Activated T-cell treated with anti-CD3 and anti-CD28 coated beads for 1 hour (primary cell): ENCODE measurements at places on chromosomes 2 and 18.
A peak's percentile ranks its signal among the peaks of the same experiment; 100 is the strongest.

- no peak for DNase-seq
These were observed 11.6 kb upstream of the MRPL19 start for GRCh38 chr2:75634945-75635344.

DNA sequence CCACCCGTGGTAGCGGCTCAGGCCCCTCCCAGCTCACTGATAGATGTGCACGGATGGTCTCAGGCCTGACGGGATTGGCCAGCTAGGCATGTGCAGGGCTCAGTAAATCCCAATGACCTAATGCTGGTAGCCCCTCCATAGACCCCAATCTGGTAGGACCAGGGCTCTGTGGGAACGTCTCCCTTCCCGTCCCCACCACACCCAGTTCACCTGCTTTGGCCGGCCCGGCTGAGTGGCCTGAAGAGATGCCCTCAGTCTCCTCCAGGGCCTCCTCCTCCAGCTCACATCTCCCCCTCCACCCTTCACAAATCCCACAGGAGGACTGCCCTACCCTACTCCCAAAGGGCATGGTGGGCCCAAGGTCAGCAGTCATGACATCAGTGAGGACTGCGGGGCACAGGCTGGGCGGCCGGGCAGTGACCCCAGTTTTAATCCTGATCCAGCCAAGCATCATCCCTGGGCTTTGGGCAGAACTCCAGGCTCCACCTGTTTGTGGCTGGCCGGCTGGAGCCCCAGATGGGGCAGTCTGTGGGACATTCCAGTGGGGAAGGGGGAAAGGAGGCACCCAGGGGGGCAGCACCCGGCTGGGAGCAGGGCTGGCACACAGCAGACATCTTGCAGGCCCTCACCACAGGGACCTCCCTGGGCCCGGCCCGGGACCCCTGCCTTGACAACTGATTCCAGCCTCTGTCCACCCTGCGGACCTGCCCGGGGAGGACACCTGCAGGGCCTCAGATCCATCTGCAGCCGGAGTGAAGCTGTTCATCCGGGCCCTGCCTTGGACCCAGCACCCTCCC is 2.3 kb downstream of the KIF1A start:
- DNase-seq: no peak

GRCh38 chr2:11692966-11693521 is 23.0 kb upstream of the NTSR2 start:
- peak; percentile 45 for DNase-seq

DNA sequence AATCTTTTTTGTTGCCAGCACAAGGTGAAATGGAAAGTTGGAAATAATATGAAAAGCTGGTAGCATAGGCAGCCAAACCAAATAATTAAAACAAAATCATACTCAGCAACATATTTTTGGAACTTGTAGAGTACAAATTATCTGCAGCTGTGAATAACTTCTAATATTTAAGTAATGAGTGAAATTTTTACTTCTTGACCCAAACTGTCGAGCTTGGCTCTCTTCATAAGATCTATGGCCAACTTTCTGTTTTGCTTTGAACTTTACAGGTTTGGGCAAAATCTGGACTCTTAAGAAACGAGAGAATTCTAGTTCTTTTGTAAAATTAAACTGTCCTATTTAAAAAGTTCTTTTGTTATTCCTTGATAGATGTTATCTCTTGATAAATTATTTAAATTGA is 25.6 kb upstream of the CCDC102B start:
- no peak for DNase-seq

GRCh38 chr2:152682663-152683062 is 34.6 kb downstream of the PRPF40A start:
- DNase-seq: no peak

- DNase-seq: no peak
These were observed 117.7 kb upstream of the MCFD2 start for GRCh38 chr2:47033102-47033880.

DNA sequence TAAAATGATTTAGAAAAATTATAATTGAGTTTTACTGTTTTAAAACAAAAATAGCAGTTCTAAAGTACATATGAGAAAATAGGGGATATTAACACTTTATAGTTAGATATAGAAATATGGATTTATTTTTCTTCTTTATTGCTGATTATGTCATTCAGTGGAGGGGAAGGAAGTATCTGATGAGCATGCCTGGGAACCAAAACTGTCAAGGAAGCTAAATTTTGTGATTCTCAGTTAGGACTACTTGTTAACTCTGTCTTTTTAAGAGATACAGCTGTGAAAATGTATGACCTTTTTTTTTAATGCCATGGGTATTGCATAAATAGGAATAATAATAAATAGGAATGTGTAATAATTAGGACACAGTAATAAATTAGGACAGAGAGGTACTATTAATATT is 44.8 kb downstream of the ITGAV start:
- DNase-seq: no peak

DNA sequence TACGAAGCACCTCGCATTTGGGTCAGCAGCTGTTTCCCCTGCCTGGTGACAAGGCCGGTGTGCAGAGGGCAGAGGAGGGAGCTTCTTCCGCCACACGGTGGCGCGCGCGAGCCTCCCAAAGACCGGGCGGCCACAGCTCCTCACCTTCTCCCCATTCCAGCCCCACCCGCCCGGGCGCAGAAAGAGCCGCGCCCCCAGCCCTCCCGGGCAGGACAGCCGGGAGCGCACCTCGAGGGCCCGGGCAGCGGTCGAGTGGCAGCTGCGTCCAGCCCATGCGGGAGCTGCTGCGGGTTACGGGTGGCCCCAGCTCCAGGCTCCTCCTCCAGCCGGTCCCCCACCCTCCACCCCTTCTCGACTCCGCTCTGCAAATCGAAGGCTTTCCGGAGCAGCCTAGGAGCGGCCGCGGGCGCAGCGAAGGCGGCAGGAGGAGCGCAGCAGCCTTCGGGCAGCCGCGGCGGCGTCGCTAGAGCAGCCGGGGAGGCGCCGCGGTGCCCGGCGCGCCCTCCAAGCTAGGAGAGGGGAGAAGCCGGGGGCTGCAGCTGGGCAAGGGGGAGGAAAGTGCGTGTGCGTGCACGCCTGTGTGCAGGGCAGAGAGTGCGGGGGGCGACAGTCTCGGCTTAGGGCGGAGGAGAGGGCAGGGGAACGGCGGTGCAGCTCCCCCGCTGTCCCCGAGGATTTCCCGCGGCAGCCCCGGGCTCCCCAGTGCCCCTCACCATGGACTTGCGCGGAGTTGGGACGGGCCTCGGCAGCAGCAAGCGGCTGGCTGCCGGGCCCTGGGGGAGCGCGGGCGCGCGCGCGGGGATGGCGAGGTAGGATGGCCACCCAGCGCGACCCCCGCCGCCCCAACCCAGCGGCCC is at the start of gene CCDC85A:
TSS of gene CCDC85A (plus strand) at position 348 of the 857 bp plus-strand sequence. CDS start 635 bp downstream, outside the sequence.
- DNase-seq: peak; percentile 34

GRCh38 chr2:230933521-230934180 is 8.6 kb upstream of the GPR55 start:
- no peak for DNase-seq

GRCh38 chr18:63150942-63151421 is 168.6 kb downstream of the BCL2 start:
- no peak for DNase-seq

DNA sequence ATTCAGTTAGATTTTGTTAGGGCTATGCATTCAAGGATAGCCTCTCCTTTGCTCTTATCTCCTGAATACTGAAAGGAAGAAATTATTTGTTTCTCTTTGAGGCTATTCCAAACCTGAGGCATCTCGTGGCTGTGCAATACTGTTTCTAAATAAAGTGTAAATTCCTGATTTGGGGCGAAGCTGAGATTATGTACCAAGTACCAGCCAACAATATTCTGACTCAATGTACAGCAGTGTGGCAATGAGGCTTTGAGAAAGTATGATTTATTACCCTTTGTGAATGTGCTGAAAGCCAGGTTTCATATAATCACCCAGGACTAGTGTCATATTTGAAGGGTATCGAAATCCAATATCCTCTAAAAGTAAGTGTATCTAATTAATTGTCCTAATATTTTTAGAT is 113.5 kb downstream of the MEIS1 start:
- DNase-seq: no peak

DNA sequence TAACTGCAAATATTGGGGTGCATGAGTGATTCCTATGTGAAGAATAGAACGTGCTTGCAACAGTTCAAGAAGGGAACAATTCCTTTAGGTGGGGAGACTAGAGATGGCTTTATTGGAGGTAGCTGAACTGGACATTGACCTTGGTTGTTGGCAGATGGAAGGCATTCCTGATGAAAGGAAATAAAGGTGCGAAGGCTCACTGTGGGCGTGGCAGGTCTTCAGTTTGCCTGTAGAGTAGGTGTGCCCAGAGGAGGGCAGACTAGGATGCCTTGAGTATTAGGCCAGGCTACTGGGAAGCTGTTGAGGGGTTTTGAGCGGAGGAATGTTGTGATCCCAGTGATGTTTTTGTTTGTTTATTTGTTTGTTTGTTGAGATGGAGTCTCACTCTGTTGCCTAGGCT is 2.8 kb downstream of the SPR start:
- DNase-seq: no peak

GRCh38 chr2:98357849-98358248 is 11.6 kb downstream of the CNGA3 start:
- DNase-seq: no peak

GRCh38 chr2:155141418-155141817 is 442.9 kb downstream of the KCNJ3 start:
- no peak for DNase-seq

- DNase-seq: peak; percentile 20
These were observed 494 bp downstream of the HNRNPLL start for GRCh38 chr2:38602136-38602731.

- DNase-seq: no peak
These were observed 23.7 kb downstream of the PDIA6 start for GRCh38 chr2:10788855-10789254.

DNA sequence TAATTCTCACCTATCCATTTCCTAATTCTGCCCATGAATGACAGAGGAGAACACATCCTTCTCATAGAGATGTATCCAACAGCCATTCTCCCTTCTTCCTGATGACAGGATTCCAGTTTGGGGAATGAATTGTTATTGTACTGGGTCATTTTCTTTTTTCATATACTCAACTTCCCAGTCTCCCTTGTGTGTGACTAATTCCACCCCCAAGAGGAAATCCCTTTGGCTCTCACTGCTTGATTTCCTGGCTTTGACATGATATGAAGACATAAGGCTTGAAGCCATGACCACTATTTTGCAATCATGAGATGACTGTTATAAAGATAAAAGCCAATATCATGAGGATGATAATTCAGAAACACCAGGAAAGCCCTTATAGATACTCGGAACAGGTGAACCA is 384.7 kb upstream of the ACVR2A start:
- DNase-seq: no peak

DNA sequence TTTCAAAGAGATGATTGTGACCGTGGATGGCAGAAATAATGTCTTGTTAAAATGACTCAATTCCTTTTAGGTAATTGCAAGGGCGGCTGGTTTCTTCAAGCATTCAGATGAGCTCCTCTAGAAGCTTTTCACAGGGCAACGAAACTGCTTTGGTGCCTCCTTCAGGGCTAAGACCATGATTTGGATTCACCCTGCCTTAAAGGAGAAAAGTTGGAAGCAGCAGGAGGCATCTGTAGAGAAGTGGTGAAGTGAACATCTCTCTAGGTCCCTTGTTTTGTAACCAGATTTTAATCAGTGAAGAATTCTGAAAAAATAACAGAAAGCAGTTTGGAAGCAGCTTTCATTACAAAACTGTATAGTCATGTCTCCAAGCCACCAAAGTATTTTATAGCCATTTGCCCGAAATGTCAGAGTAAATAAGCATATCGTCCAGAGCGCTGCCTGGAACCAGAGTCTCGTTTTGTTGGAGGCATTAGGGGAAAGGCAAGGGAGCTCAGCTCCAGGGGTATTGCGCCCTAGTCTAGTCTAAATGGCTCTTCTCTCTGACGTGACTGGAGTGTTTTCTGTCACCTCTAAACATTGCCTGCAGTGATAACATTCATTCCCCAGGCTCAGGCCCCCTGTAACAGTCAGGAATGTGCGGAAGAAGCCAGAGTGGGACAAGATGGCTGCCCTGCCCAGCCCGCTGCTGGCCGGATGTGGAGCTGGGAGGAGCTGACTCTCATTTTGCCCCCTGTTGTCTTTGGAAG is 57.8 kb upstream of the ITGB6 start:
- DNase-seq: no peak

DNA sequence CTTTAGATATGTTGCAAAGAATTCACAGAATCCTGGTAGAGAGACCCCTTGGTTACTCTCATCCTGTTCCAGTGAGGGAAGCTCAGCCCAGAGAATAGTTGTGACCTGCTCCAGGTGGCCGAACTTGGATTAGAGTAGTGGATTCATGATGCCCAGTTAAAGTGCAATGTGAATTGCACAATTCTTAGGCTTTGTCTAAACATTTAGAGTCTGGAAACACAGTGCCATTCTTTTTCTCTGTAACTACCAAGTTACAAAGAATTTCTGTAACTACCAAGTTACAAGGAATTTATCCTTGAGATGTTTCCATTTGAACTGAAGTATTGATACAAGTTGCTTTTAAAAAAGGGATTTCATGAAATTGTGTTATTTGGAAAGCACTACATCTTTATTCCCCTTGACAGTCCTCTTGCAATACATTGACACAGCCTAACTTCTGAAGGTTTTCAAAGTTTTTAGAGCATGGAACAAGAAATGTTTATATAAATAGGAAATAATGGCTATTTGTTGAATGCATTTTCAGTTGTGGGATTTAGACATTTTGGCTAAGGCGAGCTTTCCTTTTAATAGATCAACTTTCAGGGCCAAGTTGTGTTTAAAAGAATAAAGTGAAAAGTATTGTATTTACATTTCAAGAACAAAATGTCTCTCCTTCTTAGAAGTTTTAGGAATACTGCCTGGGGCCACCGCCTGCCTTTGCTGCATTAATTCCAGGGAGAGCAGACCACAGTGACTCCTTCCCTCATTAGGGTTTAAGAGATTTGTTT is 315.0 kb downstream of the LPIN1 start:
- no peak for DNase-seq

- no peak for DNase-seq
These were observed 166.6 kb upstream of the TANK start for GRCh38 chr2:160993654-160994061.

GRCh38 chr2:220335591-220335915 is 708.1 kb downstream of the SLC4A3 start:
- no peak for DNase-seq

DNA sequence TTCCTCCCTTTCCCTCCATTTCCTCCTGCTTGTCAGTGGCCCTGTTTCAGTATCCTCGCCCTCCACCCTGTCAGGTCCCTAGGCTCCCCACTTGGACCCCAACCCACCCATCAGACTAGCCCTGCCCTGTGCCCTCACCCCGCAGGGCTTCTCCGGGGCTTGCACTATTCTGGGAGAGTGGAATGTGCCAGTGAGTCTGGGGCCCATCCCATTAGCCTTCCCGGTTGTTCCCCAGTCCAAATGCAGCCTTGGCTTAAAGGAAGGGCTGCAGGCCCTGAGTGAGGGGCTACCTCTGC is 45.5 kb downstream of the MYO7B start:
- no peak for DNase-seq

DNA sequence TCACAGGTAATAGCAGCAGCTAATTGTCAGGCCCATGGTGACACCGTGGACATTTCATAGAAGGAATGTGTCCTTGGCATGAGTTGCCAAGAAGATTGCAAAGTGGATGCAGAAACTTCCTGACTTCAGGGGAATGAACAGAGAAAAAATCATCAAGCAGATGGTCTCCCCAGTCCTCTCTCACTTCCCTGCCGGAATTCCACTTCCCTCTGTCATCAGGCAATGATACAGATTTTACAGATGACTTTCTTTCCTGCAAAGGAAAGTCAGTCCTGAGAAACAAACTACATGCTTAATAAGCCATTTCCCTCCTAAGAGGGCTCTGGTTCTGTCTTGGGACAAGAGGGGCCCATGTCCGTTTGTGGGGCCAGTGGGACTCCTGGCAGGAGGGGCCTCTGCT is 45.7 kb downstream of the KCNF1 start:
- no peak for DNase-seq

GRCh38 chr2:127577973-127578372 is 42.5 kb downstream of the MYO7B start:
- DNase-seq: no peak

- DNase-seq: no peak
These were observed 177.8 kb downstream of the BCL2 start for GRCh38 chr18:63141778-63142176.
